ENCODE measurements at places on chromosomes 7 and 10.

DNA sequence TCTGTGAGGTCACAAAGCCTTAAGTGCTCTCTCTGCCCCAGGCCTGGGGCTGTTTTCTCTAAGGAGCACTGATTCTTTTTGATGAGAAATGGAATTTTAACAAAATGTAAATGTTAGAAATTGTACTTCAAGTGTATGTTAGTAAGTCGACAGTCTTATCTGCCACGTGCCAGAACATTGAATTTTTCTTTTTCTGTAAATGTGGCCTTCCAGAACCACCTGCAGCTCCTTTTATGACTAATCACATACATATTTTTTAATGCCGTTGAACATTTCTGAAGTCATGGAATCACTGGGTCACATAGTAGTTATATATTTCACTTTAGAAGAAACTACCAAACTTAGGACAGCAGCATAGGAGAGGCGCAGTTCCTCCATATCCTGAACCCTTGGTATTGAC is 38.0 kb downstream of the UBE3C start:
- no peak for DNase-seq

GRCh38 chr10:50613726-50614443 is 9.9 kb downstream of the SGMS1 start:
- no peak for DNase-seq

DNA sequence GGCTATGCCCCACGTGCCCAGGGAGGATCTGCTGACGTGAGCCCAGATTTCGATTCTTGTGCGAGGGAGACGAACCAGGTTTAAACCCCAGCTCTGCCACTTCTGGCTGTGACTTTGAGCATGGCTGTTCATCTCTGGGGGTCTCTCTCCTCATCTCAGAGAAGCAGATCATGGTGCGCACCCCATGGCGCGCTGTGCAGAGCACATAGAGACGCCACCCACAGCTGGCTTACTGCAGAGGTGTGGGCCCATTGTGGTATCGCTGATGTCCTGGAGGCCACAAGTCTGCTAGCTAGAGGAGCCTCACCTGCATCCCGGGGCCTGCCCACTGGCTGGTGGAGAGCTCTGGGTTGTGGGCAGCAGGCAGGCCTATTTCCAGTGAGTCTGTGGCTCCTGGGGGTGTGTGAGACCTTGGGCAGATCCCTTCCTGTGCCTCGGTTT is 140.5 kb downstream of the LHPP start:
- DNase-seq, result no peak

- DNase-seq, result no peak
Measured at GRCh38 chr10:127406018-127406550, 143.0 kb upstream of the NPS start.

DNA sequence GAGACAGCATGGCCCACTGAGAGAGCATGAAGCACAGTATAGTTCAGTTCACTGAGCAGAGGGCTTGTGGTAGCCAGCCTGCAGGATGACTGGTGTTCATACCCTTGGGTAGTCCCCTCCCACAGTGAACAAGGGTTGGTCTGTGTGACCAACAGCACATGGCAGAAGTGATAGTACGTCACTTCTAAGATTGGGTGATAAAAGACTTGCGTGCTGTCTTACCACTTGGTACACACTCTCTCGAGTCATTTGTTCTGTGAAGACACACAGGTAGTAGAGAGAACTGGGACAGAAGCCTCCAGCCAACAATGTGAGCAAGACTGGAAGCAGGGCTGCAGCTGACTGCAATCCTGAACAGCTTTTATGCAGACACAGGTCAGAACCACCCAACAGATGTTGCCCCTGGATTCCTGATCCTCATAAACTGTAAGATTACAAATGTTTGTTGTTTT is 14.6 kb downstream of the EPC1 start:
- DNase-seq, result no peak

GRCh38 chr10:106454233-106454632 is 710.3 kb downstream of the SORCS1 start:
- no peak for DNase-seq

GRCh38 chr10:84291384-84291783 is 37.0 kb upstream of the CCSER2 start:
- no peak for DNase-seq

All from NCI-H774 (cell line).